ENCODE measurements at places on chromosomes 7 and 10.

- no peak for DNase-seq
Measured at GRCh38 chr10:71429929-71430328, 33.2 kb downstream of the CDH23 start.

- no peak for DNase-seq
Measured at GRCh38 chr10:88156341-88156740, 292.9 kb downstream of the PTEN start.

DNA sequence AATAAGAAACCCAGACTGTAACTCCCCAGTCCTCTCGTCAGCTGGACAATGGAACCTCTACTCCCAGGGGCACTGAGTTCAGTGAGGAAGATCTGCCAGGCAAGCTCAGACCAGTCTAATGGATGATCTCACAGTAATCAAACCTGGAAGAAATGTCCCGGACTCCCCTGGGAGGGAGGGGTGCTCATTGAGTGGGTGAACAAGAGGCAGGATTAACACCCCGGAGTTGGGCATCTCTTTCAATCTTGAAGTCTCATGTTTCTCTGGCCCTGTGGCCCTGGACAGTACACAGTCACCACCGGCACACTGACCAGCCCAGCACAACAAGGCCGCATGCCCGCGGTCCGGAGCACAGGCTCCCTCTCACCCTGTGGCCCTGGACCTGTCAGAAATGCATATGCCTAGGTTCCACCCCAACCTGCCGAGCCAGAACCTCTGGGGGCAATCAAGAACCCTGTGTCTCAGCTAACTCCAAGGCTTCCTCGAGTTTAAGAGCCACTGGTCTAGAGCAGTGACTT is 27.8 kb downstream of the CXCL12 start:
- DNase-seq = no peak

DNA sequence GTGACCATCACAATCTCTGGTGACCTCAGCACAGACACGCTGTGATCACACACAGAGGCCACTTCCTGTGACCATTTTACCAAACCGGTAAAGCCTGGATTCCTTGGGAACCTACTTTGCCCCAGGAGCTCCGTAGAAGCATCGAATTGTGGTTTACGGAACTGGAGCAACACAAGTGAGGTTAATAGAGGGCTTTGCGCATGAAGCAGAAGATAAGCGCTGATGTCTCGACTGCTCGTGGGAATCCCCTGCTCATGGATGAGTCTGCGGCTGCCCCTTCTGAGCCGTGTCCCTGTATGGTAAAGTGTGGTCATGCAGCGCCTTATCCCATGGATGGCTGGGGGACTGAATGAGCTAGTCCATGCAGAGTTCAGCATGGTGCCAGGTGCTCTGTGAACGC is 53.6 kb downstream of the VIPR2 start:
- DNase-seq = no peak

DNA sequence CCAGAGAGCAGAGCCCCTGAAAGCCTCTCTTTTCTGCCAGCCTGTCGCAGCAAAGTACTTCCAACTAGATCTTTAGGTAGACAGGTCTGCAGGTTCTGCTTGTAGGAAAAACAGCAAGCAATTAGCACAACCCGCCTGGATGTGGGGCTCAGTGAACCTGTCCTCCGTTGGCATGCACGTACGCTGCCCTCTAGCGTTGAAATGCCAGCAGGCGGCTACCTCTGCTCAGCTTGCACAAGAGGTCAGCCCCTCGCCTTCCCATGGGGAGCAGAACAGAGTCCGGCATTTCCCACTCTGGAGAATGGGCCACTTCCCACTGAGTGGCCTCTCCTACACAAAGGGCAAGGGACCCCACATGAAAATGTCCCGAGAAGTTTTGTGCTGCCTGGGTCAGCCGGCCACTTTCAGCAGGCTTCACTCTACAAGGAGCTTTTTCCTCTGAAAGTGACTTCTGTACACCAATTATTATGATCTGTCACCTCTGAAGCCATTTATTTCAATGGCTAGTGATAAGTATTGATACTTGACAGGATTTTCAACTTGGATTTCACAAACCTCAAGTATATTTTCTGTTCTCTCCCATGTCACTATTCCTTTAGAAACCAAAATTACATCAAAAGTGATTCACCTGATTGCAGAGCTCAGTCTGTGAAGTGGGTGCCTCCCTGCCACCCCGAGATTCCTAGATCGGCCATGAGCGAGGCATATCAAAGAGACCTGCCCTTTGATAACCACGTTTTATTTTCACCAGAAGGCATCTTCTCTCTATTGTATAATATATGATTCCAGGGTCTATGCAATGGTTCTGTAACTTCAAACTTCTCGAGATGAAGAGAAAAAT is 56.7 kb downstream of the JCAD start:
- DNase-seq = peak; percentile 85

- no peak for DNase-seq
Measured at GRCh38 chr10:58209669-58210068, 58.0 kb downstream of the IPMK start.

DNA sequence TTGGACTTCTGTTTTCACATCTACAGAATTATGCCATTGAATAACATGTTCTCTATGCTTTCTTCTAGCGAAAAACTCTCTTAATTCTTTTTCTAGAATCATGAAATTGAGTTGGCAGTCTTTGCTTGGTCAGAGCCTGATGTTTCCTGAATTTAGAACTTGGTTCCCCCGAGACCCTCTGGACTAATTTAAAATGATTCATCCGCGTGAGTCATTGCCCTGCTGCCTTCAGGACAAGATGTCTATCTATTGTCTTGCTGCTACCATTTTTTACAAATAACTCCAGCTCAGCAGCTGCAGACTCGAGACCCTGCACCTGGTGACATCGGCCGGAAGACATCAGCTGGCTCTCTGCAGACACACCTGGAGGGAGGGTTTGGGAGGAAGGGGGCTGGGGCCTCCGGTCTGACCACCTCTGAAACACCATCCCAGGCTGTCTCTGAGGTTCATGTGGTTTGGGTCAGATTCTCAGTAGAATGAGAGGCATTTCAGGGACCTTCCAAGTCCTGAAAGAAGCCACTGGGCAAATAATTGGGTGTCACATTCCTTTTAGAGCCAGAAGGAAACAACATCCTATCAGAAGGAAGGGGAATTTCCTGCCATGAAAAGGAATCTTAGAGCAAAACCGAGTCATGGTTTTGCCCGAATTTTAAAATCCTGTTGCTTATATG is 20.9 kb upstream of the KLF6 start:
- DNase-seq = peak; percentile 73

DNA sequence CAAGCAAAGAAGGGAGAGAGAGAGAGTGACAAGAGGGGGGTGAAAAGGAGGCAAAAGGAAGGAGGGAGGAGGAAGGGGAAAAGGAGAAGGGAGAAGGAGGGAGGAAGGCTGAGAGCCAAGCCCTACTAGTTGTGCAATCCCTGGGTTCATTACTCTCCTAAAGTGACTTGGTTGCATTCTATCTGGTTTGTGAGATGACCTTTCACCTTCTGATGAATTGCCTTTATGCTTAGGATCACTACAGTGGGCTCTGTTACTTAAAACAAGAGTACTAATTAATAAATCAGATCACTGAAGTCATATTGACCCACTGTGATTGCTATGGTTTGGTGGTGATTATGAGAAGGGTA is 144.9 kb downstream of the KIF20B start:
- DNase-seq = peak; percentile 37

DNA sequence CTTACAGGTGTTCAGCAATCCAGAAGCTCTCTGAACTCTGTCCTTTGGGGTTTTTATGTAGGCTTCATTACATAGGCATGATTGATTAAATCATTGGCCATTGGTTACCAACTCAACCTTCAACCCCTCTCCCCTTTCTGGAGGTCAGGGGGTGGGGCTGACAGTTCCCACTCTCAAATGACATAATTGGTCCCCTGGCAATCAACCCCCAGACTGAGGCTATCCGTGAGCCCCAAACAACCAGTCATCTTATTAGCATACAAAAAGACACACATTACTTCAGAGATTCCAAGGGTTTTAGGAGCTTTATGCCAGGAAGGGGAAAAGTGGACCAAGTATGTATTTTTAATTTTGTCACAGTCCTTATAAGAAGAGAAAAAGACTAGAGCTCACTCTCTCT is 92.1 kb downstream of the ZNF467 start:
- no peak for DNase-seq

DNA sequence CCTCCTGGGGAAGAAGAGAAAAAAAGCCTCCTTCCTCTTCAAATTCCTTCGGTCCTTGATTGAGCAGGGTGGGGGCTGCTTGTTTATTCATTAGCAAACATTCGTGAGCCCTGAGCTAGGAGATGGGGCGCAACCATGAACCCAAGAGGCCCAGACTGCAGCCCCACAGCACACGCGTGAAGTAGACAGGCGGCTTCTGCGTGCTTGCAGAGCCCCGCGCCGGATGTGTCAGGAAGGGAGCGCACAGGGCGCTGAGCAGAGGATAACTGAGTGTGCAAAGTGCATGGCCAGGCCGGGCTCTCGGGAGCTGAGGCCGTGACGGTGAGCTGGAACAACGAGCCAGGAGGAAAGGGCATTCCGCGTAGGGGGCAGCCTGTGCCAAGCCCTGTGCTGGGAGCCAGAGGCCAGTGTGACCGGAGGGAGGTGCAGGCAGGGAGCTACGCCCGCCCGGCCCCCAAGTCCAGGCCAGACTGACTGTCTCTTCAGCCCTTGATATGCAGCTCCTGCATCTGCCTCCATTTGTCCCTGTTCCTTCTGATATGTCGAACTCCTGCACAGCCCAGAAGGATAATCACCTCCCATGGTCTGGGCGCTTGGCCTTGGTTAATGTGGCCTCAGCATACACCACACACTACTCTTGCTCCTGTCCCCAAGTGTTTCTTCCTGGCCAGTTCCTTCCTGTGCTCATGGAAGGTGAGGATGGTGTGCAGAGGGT is 4.6 kb downstream of the FOXL3 start:
- no peak for DNase-seq

GRCh38 chr10:86535132-86535882 is 13.7 kb upstream of the WAPL start:
- DNase-seq = peak; percentile 31
